NCI-H1105 (cell line): ENCODE measurements at places on chromosomes 12 and 14.
A peak's percentile ranks its signal among the peaks of the same experiment; 100 is the strongest.

GRCh38 chr14:94621358-94622134 lies 9.4 kb downstream of the SERPINA3 start:
- no peak for DNase-seq

DNA sequence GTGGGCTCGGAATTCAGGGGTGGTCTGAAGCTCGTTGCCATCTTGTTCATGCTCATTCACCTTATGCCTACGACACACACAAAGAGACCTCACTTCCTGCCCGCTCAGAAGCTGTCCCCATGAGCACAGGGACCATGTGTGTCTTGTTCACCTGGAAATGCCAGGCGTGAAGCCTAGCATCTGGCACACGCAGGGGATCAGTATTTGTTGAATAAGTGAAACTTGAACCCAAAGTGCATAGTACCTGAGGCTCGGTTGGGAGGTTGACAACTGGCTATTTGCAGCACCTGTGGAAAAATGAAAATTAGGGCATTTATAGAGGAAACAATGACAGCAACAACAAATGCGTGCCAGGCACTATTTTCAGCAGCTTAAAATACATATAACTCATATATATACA lies 5.4 kb downstream of the C12orf43 start:
- no peak for DNase-seq

GRCh38 chr14:71108398-71109119 lies 201.3 kb downstream of the PCNX1 start:
- no peak for DNase-seq

GRCh38 chr14:39303115-39303514 lies 69.4 kb downstream of the MIA2 start:
- DNase-seq: no peak

DNA sequence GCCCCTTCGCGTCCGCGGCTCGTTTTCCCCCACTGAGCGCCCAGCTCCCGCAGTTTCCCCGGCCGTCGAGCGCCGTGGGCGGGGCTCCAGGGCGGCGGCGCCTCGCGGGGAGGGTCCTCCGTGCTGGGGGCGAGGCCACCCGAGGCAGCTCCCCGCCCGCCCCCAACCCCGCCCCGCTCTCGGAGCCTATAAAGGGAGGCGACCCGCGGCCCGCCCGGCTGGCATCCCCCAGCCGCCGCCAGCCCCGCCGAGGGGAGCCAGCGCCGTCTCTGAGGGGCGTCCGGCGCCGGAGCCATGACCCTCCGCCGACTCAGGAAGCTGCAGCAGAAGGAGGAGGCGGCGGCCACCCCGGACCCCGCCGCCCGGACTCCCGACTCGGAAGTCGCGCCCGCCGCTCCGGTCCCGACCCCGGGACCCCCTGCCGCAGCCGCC lies at the start of gene TAMALIN:
Gene TAMALIN (plus strand): TSS at position 221 of the 432 bp plus-strand sequence. CDS start 74 bp downstream, at position 295.
- peak; percentile 42 for DNase-seq

DNA sequence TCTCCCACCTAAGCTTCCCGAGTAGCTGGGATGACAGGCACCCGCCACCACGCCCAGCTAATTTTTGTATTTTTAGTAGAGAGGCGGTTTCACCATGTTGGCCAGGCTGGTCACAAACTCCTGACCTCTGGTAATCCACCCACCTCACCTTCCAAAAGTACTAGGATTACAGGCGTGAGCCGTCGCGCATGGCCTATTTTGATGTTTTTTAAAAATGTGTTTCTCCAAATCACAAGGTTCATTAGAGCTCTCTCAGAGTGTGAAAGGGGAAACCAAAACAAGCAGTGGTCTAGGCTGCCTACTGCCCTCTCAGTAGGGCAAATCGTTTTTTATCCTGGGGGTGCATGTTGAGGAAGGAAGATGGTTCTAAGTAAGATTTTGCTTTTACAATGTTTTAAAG lies 211.5 kb downstream of the PIK3C2G start:
- DNase-seq: no peak

GRCh38 chr14:78974691-78975090 lies 804.5 kb downstream of the NRXN3 start:
- no peak for DNase-seq
